LNCaP clone FGC (cell line): ENCODE measurements at places on chromosomes 16 and 17.
A peak's percentile ranks its signal among the peaks of the same experiment; 100 is the strongest.

GRCh38 chr16:58198022-58198683 is at the start of gene CSNK2A2:
TSS of gene CSNK2A2 (minus strand) at chr16:58198106. CDS start at chr16:58197736, 370 bp downstream.
- no peak for DNase-seq

- no peak for DNase-seq
Measured at GRCh38 chr16:89434490-89434889, 55.9 kb downstream of the ANKRD11 start.

DNA sequence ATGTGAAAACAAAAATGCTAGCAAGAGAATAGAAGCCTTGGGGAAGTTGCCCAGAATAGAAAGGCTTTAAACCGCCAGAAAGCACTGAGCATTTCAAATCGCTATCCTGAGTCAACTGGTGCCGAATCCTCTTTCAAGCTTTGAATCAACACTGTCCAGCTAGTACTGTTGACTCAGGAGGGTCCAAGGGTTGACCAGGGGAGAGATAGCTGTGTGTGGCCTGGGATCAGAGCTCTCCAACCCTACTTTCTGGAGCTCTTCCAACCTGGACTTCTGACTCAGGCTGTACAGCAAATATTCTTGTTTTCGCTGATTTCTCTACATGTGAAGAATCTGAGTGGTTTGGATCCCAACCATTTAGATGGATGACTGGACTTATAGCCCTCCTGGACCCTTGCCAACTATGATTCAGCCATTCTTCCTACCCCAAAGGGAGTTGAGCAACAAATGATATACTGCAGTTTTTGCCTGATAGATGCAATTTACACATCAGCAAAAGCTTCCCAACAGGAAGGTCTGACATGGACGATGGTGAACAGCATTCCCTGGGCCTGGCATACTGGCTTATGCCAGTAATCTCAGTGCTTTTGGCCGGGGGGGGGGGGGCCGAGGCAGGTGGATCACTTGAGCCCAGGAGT is 154.0 kb upstream of the SDK2 start:
- no peak for DNase-seq

GRCh38 chr17:31521632-31522283 is 130.3 kb downstream of the RAB11FIP4 start:
- DNase-seq = no peak

GRCh38 chr16:48365025-48365600 is 20.1 kb downstream of the SIAH1 start:
- peak; percentile 39 for DNase-seq

DNA sequence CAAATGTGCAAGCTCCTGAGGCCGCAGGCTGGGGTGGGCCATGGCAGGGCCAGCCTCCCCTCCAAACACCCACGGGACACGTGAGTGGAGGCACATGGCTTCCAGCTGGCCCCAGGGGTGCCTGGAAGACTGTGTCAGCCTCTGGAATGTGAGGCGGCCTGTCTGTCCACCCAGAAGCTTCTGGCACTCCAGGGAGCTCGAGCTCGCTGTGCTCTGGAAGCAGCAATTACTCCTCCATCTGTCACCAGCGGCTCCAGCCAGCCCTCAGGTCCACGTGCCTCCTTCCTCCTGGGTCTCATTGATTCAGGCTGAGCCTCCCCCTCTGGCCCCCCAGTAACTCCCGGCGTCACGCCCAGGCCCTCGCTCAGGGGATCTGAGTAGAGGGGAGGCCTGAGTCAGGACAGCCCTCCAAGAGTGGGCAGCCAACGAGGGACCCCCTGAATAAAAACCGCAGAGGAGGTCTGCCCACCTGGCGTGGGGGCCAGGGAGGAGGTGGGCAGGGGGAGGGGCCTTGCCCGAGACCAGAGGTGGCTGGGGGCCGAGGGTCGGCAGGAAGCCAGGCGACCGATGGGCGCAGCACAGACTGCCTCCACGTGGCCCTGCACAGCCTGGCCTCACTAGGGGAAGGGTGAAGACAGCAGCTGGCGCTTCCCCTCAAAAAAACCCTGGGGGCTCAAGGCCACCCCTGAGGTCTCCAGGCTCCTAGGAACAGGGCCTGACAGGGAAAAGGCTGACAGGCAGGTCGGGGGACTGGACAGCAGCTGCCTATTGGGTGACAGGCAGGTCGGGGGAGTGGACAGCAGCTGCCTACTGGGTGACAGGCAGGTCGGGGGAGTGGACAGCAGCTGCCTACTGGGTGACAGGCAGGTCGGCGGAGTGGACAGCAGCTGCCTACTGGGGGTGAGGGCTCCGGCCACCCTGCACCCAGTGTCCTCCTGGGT is 11.9 kb downstream of the PIEZO1 start:
- DNase-seq = no peak

DNA sequence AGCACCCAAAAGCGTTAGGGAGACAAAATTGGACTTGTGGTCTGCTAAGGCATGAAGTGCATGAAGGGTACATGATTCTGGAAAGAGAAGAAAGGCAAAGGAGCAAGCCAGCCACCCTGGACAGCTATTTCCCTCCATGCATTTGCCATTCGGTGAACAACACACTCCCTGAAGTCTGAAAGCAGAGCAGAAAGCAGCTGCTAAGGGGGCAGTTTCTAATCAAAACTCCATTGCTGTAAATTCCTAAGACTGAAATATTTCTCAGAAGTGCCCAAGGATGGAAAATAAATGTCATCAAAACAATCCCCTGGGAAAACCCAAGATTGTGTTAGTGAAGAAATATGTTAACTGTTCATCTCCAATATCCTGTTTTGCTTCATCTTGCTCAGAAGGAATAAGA is 44.3 kb downstream of the PMP22 start:
- DNase-seq = no peak

- DNase-seq = no peak
Measured at GRCh38 chr16:74936902-74937560, 47.9 kb downstream of the WDR59 start.

GRCh38 chr17:9309216-9309615 is 266.4 kb downstream of the STX8 start:
- DNase-seq = no peak

DNA sequence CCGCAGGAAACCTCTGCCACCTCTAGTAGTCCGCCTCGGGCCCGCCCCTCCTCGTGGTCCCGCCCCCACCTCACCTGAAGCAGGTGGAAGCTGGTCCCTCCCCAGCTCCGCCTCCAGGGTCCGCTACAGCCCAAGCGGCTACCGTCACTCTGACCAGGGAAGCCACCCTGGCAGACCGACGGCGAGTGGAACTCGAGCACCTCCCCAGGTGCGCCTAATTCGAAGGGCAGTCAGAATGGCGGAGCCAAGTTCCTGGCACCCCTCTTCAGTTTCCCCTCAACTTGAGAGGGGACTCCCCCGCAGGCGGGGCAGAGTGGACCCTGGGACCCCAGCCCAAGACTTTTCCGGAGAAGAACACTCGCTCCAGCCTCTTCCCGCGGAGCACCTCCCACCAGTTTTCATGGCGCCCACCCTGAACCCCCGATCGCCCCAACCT is 507 bp downstream of the FHOD1 start:
- DNase-seq = peak; percentile 87

GRCh38 chr16:68746951-68747350 is 9.9 kb downstream of the CDH1 start:
- no peak for DNase-seq

- DNase-seq = no peak
Measured at GRCh38 chr17:7774055-7774521, 56.5 kb downstream of the DNAH2 start.

GRCh38 chr17:59506894-59507726 is 58.3 kb upstream of the DHX40 start:
- DNase-seq = no peak

DNA sequence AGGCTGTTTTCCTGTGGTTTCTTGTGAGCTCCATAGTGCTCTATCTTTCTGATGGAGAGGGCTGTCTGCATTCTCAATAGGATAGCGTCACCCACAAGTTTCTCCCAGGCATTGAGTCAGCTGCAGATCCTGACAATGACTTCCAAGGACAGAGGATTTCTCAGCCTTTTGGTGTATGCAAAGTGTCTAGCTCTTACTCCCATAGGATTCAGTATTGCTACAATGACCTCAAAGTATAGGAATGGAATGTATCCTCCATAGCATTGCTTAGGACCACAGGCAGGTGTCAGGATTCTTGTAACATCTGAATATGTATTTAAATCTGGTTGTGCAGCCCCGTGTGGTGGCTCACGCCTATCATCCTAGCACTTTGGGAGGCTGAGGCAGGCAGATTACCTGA is 32.3 kb downstream of the SMIM36 start:
- DNase-seq = no peak

- DNase-seq = no peak
Measured at GRCh38 chr16:81814751-81815428, 35.8 kb downstream of the PLCG2 start.

GRCh38 chr17:31274252-31274651 is 22.8 kb downstream of the OMG start:
- peak; percentile 79 for DNase-seq

DNA sequence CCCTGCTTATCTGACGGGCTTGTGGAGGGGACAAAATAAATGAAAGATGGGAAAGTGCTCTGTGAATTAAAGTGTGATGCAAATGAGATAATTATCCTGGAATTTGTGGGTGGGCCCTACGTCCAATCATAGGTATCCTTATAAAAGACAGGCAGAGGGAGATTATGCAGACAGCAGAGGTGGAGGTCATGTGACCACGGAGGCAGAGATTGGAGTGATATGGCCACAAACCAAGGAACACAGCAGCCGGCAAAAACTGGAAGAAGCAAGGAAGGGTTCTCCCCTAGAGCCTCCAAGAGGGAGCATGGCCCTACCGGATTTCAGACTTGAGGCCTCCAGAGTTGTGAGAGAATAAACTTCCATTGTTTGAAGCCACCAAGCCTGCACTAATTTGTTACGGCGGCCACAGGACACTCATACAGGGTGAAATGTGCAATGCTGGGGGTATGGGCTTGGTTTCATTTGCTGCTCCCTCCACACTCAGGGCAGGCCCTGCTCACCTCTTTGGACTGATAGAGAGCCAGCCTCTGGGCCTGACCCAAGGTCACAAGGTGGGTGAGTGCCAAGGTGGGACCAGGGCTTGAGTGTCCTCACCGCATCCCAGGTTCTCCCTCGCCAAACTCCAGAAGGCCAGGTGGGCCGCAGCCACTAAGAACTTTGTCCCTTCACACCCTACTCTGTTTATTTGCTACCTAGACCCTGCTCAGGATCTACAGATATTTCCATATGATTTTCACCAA is 149.6 kb upstream of the TNRC6C start:
- no peak for DNase-seq

GRCh38 chr17:9361188-9361955 is 214.2 kb downstream of the STX8 start:
- no peak for DNase-seq

- DNase-seq = no peak
Measured at GRCh38 chr17:21132428-21132827, 5.7 kb downstream of the DHRS7B start.

DNA sequence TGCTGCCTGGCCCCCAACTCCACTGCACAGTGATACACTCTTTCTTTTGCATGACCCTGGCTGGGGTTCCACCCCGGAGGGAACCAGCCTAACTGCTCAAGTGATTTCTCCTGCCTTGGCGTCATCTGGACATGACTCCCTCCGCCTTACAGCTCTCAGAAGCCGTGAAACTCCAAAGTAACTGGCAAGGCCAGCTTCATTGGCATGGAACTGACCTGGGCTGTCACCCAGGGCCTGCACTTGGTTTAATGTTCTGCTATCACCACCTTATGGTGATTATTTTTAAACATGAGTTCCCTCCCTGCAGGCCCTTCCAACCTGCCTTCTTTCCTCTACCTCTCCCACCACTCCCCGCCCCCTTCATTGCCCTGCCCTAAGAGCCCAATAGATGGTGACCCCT is 139.7 kb upstream of the CDH5 start:
- DNase-seq = no peak

- no peak for DNase-seq
Measured at GRCh38 chr17:41065829-41066624, at the start of gene KRTAP2-4. TSS of gene KRTAP2-4 (minus strand) at chr17:41065879. CDS start at chr17:41065845, 34 bp downstream.

- DNase-seq = no peak
Measured at GRCh38 chr16:543301-544164, 16.0 kb downstream of the CAPN15 start.

- no peak for DNase-seq
Measured at GRCh38 chr17:65801513-65801912, 240.1 kb upstream of the AXIN2 start.

- DNase-seq = no peak
Measured at GRCh38 chr16:79595931-79596450, 4.5 kb downstream of the MAF start.

- DNase-seq = no peak
Measured at GRCh38 chr16:53440125-53440524, 5.9 kb downstream of the RBL2 start.

DNA sequence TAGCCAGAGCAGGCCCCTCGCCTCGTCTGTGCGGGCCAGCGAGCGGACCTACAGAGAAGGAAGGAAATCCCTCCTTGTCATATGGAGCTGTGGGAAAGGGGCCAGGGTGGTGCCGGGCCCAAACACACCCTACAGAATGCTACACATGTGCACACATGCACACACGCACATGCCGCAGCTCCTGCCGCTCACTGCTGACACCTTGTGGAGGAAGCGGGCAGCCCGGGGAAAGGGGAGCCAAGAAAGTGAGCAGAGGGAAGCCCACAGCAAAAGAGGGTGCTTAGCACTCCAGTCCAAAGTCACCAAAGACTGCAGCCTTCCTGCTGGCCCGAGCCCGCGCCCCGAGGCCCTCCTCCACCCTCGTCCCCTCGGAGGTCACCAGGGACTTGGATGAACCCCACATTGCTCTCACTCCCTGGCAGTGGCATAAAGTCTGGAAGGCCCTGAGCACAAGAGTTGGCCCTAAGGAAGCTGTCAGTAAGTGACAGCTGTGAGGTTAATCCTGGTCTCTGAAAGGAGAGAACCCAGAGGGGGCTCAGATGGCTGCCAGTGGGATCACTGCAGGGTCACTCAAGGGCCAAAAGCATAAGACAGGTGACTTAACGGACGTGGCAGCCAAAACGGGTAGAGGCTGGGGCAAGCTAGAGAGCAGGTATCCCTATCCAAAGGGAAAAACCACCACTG is 68.2 kb downstream of the MYO18A start:
- peak; percentile 46 for DNase-seq
